ENCODE measurements at places on chromosomes 6 and 20.

DNA sequence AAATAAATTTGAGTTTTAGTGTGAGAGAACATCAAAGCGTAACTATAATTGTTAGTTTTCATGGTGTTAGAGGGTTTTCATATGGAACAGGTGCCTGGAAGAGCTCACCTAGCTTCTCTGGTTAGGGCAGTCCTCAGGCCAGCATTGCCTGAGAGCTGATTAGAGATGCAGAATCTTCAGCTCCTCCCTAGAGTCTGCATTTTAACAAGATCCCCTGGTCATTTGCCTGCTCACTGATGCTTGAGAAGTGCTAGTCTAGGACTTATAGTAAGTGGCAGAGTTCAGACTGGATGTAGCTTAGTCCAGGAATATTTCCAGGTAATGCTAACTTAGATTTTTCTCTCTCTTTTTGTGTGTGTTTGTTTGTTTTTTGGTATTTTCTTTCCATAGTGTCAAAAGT is 21.7 kb upstream of the SMIM26 start:
- DNase-seq, result no peak

DNA sequence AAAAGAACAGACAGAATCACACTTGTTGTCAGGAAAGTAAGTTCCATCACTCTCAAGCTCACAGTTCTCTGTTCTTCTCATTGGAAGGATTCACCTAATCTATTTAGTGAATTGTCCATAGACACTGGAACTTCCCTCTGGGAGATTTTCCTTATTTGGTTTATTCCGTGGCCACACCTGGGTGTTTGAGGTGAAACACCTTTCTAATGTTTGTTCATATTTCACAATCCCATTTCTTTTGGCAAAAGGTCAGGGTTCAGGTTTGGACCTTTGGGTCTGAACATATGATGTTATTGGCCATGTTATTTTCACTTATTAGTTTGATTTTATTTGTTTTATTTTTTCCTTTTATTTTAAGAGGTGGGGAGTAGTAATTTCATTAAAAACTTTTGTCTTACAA is 4.0 kb downstream of the MAS1L start:
- no peak for DNase-seq

GRCh38 chr20:59827138-59828056 is 106.0 kb downstream of the SYCP2 start:
- DNase-seq, result no peak

GRCh38 chr6:139519571-139520031 is 145.2 kb upstream of the CITED2 start:
- DNase-seq, result no peak

DNA sequence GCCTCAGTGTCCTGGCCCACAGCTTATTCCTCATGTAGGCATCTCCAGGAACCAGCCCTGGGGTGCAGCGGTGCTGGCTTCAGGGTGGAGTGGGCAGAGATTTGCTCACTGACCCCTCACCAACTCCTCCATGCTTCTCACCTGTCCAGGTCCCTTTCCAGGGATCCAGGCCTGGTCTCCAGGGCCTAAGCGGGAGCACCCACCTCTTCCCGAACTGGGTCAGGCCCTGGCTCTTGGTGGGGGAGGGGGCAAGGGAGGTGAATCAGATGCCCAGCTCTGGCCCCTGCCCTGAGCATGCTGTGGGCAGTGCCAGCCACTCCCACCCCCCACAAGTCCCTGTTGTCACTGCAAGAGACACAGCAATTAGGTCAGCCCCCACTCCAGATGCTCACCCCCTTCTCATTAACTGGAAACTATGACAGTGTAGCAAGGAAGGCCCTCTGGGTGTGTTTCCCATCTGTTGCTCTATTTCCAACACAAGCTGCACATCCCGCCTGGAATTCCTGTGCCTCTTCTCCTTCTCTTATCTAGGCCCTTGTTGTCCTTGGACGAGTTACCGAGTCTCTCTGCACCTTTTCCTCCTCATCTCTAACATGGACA is 37.0 kb downstream of the MDFI start:
- no peak for DNase-seq

GRCh38 chr6:162999575-163000285 is 272.0 kb downstream of the PACRG start:
- no peak for DNase-seq

- DNase-seq, result no peak
Observed at GRCh38 chr6:104322841-104323240, 536.9 kb downstream of the HACE1 start.

DNA sequence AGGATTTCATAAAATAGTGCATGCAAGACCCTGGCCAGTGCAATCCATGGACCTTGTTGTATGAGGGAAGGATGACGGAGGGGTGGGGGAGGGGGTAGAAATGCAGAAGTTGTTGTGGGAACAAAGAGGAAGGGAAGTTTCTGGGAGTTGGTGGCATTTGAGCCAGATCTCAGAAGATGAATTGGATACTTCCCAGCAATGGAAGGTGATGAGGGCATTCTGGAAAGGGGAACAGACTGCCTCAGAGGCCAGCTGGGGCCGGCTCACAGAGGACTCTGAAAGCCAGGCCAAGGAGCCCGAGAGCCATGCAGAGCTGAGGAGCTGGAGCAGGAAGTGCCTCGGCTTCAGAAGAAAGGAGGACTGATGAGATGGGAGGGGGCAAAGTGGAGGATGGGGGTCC is 2.7 kb downstream of the TMEM74B start:
- DNase-seq, result no peak

- no peak for DNase-seq
Observed at GRCh38 chr6:120202878-120203277, 853.3 kb upstream of the MAN1A1 start.

- no peak for DNase-seq
Observed at GRCh38 chr6:119079283-119079809, 882 bp upstream of the FAM184A start.

DNA sequence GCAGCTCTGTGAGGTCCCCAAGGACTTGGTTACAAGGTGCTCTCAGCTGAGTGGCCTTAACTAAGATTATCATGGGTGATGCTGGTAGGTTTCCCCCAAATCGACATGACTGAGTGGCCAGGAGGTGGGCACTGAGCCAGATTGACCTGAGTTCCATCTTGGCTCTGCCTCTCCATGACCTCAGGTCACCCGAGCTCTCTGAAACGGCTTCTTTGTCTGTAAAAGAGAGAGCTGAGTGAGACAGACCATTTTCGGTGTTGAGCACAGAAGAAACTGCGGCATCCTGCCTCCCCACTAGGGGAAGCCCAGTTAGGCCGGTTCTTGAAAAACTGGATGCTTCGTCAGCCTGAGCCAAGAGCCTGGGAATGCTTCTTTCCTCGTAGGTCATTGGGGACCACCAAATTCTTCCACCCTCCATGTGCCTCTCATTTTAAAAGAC is 14.1 kb upstream of the STX16 start:
- no peak for DNase-seq

DNA sequence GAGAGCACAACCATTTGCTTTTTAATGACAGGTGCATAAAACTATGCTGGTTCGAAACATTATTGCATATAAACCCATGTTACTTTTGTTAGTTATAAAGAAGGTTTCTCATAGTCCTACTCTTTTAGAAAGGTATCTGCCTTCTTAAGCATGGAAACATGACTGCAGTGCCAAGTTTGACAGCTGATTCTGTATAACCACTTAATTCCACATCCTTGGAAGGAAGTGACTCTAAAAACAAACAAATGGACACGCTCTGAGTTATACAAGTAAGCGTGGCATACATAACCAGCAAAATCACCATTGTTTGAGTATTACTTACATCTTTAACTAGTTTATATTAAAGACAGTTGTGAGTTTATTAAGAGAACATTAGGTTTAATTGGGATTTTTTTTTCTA is 125.0 kb upstream of the HDGFL1 start:
- no peak for DNase-seq

DNA sequence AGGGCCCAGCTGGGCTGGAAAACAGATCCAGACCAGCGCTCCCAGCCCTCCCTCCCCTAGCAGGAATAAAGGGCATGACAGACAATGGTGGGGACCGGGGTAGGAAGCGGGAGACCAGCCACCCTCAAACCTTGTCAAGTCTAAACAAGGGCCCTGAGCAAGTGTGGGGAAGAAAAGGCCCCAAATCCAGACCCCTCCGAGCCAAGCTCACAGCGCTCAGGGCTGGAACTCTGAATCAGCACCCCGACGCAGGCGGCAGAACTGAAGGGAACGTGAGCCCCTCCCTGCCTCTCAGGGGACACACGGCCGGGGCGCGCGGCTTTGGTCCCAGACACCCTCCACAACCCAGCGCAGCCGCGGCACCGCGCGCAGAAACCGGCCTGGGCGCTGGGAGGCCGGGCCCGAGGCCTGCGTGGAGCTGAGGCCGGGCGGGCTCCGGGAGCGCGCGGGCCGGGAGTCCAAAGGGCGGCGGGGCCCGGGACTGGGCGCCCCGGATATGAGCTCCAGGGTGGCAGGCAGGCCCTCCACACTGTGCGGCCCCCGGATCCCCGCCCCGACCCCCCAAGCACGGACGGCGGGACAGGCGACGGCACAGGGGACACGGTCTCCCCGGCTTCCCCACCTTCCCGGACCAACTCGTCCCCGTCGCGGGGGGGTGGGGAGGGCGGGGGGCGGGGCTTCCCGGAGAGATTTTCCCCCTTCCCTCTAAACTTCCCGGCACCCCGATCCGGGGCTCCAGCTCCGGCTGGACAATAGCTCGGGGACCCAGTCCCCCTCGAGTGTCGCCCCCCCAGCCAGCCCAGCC is 641 bp downstream of the TEAD3 start:
- no peak for DNase-seq

- DNase-seq, result no peak
Observed at GRCh38 chr6:144955859-144956258, 670.7 kb downstream of the UTRN start.

DNA sequence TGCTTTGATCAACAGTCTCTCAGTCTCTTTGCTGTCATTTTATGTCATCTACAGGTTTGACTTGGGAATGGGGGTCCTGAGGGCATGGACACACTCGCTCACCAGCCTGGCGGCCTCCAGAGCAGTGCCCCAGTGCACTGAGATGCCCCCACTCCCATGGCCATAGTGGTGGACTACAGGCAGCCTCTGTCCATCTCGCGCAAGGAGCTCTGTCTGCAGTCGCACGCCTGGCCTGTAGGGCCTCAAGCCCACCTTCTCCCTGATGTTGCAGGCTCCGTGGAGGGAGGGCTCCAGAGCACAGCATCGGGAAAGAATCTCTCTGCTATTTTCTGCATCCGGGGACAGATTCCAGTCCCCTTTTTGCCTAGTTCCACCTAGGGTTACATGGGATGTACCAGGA is 22.6 kb downstream of the DDO start:
- no peak for DNase-seq

GRCh38 chr20:31717478-31718201 is 5.0 kb downstream of the BCL2L1 start:
- no peak for DNase-seq

DNA sequence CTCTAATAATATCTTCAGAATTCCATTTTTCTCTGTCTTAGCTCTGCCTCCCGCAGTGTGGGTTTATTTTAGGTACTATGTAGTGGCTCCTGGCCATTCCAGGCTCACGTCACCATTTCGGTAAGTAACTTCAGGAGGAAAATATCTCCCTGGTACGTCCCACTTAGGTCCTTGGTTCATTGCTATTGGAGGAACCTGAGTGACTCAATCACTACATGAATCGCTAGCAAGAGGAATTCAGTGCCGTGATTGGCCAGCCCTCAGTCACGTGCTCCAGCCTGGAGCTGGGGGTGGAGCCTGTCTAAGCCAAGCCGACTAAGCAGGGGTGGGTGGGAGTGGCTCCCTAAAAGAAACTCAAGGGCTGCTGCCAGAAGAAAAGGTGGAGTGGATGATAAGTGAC is 67.3 kb upstream of the E2F3 start:
- no peak for DNase-seq

DNA sequence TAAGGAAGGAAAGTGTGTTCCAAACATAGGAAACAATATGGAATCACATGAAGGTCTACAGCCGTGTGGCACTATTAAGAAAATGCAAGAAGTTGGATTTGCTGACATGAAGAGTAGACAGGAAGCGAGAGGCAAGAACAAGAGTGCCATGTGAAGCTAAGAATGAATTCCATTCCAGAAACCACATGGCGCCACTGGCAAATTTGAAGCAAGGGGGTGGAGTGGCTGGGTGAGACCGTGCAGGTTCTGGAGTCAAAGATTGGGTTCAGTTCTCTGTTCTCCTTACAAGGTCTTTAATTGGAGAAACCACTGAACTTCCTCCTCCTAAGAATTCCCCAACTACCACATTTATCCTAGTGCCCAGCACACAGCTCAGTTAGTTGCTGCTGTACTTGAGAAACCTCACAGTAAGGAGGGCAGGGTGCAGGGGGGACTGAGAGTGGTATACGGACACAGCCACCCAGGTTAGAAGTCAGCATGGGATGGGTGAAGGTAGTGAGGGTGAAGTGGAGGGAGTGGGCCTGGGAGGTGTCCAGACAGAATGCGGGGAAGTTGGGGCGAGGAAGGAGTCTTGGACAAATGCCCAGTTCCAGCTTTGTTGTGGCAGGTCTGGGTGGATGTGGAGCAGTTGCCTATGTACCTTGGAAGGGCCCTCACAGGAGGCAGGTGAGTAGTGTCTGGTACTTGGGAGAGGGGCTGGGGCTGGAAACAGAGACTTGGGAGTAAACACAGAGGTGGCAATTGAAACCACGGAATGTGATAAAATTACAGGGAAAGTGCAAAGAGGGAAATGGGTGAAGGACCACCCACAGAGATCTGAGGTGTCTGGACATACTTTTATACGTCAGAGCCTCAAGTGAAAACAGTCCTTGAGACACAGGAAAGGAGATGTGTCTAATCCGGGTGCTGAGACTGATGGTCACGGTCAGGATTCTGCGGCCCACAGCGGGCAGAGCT is 14.3 kb downstream of the LYRM4 start:
- no peak for DNase-seq

DNA sequence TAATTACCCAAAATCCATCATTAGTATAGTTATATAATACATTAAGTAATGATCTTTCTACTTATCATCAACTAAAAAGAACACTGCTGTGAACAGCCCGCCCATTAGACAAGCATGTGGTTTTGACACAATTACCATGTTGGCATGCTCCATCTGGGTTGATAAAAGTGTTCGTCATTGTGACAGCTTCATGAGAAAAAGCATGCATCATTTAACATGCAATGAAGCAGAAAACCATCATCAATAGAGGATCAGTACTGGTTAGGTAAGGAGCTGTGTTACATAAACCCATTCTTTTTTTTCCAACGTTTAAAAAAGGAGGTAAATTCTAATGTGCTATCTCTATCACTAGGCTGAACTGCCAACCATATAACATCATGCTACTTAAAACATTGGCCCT is 101.9 kb downstream of the EPB41L2 start:
- DNase-seq, result no peak

DNA sequence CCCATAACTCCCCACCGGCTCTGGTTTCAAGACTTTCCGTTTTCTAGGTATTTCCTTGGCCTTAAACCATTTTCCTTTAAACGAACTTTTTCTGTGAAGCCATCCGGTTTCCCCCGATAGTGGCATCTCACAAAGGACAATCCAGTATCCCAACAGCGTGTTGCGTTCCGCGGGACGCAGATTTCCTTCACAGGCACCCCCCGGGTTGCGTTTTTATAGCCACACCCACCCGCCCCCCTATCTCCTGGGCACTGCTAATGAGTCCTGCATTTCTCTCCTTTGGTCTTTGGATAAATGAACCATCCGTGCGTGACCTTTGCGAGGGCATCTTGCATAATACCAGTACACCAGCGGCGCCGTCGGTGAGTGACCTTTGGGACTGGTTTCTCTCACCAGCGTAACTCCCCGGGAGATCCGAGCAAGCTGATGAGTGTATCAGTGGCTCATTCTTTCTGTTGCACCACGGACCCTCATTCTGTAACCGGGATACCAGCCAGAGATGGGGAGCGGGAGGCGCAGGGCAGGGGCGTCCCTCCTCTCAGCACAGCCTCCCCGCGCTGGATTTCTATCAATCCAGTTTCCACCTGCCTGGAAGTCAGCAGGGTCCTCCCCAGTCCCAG is 586 bp upstream of the NQO2 start:
- DNase-seq, result no peak

All from NCI-H1436 (cell line).